Ureter (tissue), 1 donor: ENCODE measurements at places on chromosomes 11 and 22.

DNA sequence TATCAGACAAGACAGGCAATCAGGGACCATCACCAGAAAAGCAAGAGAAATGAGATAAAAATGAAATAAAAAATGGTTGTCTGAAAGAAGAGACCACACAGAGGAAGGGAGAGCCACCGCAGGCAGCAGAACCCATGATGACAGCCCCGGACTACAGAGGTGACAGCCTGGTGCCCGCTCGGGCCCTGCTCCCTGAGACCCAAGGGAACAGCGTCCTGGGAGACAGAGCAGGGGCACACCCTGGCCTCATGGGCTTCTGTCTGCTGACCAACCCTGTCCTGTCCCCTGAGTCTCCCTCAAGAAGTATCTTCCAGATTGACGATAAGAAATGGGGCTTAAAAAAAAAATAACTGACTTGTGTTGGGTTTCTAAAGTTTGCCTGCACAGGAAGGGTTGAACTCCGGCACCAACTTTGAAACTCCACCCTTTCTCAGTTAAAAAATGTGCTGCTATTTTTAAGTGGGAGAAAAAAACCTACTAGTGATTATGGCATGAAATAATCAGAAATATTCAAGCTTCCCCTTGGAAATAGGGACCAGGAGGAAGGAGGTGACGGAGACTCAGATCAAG is 70.1 kb upstream of the TTLL12 start:
- DNase-seq = no peak

DNA sequence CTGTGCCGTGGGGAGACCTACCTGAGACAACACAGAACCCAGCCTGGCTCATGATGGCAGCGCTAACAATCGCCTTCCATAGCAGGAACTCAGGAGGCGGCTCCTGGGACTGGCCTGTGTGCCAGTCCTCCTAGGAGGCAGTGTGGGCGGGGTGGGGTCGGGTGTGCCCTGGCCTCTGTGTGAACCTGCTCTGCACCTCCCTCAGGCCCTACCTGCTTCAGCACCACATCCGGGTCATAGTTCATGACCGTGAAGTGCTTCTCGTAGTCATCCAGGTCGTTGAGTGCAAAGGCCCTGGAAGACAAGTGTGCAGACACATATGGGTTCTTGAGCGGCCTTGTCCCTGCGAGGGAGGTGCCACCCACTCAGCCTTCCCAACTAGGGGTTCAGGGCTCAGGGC is 15.3 kb downstream of the TTLL12 start:
- no peak for DNase-seq

DNA sequence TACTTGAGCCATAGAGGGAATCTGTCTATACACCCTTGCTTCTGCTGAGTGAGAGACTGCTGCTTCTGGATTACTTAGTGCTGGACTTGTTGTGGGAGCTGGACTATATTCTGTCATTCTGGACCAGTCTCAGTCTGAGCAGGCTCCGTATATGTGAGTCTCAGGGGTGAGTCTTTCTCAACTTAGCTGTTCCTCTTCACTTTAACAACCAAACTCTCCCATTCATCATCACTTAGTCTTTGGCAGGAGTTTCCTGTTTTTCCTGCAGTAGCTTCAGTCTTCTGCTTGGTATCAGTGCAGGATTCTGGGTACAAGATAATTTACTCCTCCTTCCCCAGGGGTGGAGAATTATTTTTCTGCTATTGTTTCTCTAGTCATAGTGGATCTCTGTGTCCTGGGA is 779.5 kb downstream of the METTL15 start:
- DNase-seq = no peak

GRCh38 chr11:9691865-9692264 is 28.0 kb downstream of the SWAP70 start:
- DNase-seq = no peak

DNA sequence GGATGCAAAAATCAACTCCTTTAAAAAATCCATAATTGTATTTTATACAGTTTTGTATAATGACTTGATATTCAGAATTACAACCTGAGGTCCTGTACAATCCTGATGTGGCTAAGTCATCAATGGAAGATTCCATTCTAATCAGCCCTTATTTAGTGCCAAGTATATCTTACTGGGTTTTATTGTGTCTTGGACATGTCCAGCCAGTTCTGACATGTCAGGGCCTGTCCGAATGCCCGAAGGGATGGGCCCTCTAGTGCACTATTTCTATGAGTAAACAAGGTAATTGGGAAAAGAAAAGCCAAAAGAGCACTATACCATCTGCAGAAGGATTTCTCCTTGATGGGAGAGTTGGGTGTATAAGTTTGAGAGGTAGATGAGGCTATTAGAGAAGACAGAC is 412.9 kb downstream of the METTL15 start:
- no peak for DNase-seq
